Stimulated activated CD4-positive, alpha-beta T cell treated with anti-CD3 and anti-CD28 coated beads, Interleukin-12 subunit alpha, Interleukin-12 subunit beta, amount 100 ng/mL, for 48 hours (primary cell): ENCODE measurements at places on chromosomes 7 and 10.

GRCh38 chr7:70498232-70498992 is 633.5 kb upstream of the GALNT17 start:
- DNase-seq = no peak

DNA sequence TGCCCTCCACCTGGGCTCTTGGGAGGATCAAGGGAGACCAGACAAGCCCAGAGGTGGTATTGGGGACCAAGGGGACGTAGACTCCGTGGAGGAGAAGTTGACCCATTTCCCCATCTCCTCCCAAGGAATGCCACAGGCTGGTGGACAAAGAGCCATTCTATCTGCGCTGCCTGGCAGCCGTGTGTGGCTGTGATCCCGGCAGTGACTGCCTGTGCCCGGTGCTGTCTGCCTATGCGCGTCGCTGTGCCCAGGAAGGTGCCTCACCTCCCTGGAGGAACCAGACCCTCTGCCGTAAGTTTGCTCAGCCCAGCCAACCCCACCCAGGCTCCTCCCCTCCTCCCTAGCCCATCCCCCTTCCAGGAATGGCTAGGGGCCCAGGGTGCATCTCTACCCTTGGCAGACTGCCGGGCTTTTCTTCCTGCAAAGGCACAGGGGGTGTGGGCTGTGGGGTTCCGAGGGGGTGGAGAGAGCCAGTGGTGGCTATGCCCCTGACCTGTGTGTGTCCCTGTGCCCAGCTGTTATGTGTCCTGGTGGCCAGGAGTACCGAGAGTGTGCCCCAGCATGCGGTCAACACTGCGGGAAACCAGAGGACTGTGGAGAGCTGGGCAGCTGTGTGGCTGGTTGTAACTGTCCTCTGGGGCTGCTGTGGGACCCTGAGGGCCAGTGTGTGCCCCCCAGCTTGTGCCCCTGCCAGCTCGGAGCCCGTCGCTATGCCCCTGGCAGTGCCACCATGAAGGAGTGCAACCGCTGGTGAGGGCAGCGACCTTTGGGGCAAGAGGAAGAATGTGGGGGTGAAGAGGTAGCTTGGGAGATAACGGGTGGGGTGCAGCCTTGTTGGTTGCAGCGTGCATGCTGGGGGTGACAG is 10.2 kb upstream of the ZNF467 start:
- DNase-seq = no peak

DNA sequence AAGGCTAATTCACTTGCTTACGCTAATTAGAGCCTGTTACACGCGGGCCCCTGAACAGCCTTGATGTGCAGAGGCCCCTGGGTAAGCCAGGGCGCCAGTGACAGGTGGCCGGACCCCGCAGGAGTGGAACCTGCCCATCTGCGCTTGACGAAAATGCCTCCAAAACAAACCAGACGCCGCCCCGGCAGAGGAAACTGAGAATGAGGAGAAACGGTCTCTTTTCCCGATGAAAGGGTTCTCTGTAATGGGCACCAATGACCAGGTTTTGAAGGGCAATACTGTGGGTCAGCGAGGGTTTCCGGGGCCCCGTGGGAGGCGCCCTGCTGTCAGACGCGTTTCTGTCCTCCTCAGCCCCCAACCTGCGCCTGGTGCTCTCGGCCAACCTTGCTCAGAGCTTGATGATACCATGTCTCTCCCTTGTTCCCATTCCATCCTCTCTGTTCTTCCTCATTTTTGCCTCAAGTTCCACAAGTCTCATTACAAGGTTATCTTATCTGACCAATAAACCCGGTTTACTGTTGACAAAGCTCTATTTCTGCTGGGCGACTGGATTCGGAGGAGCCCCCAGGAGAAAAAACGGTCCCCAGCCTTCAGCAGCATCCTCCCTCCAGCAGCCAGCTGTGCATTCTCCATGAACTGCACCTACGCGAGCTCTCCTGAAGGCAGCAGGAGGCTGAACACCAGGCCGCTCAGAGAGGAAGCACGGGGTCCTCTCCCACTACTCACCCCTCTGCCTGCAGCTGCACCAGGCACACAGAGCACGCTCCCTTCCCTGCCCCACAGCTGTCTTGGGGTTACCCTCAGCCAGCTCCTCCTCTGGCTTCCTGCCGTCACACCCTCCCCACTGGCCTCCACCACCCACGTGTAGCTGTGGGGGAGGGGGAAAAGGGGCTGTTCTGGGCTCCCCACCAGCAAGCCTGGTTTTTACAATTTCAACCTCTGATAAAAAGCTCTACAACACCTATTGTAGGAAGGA is 202.0 kb downstream of the MAD1L1 start:
- no peak for DNase-seq

GRCh38 chr10:131662851-131663250 is 238.0 kb upstream of the PPP2R2D start:
- DNase-seq = no peak

GRCh38 chr7:47088329-47089067 is 493.4 kb downstream of the TNS3 start:
- DNase-seq = peak; percentile 8

DNA sequence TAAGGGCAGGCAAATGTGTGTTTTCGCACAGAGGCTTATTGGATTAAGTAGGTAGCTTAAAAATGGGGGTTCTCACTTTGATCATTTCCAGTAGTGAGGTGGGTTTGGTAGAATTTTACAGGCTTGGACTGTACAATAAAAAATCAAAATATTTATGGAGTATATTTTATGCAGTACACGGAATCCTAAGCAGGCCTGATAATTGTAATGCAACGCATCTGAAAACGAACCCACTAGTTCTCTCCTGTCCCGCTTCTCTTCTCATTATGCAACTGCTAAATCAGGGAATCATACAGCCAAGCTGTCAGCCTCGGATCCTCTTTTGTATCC is 377 bp upstream of the POLR1F start:
- no peak for DNase-seq
